NCI-H1930 (cell line): ENCODE measurements at places on chromosomes 6 and 20.

DNA sequence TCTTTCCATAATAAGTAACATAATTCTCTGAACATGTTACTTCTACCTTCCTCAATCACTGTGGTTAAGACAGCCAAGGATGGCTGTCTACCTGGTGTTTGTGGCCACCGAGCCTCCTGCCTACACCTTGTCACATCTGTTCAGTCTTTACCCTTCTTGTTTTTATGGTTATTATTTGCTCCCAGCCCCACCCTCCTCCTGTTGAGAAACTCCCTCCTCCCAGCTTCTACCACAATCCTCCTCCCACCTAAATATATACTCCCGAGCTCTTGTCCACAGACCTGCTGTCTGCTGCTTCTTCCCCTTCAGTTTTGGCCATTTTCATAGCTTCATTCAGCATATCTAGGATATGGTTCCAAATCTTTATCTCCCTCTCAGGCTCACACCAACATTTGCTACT is 35.7 kb upstream of the GABRR1 start:
- DNase-seq: no peak

GRCh38 chr20:3704087-3704486 is 8.3 kb downstream of the SIGLEC1 start:
- no peak for DNase-seq

- no peak for DNase-seq
These were observed 54.8 kb upstream of the CCDC167 start for GRCh38 chr6:37554480-37554819.

- no peak for DNase-seq
These were observed 172.6 kb upstream of the PHACTR1 start for GRCh38 chr6:12543953-12544352.

DNA sequence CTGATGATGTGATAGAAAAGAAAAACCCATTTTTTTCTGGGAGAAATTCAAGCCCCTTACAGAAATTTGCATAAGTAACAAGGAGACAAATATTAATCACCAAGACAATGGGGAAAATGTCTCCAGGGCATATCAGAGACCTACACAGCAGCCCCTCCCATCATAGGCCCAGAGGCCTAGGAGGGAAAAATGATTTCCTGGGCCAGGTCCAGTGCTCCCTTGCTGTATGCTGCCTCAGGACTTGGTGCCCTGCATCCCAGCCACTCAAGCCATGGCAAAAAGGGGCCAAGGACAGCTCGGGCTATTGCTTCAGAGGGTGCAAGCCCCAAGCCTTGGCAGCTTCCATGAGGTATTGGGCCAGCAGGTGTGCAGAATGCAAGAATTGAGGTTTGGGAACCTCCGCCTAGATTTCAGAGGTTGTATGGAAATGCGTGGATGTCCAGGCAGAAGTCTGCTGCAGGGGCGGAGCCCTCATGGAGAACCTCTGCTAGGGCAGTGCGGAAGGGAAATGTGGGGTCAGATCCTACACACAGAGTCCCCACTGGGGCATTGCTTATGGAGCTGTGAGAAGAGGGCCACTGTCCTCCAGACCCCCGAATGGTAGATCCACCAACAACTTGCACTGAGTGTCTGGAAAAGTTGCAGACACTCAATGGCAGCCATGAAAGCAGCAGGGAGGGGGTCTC is 7.6 kb upstream of the DBNDD2 start:
- DNase-seq: no peak

GRCh38 chr6:1321738-1322137 is 9.8 kb downstream of the FOXQ1 start:
- DNase-seq: no peak

DNA sequence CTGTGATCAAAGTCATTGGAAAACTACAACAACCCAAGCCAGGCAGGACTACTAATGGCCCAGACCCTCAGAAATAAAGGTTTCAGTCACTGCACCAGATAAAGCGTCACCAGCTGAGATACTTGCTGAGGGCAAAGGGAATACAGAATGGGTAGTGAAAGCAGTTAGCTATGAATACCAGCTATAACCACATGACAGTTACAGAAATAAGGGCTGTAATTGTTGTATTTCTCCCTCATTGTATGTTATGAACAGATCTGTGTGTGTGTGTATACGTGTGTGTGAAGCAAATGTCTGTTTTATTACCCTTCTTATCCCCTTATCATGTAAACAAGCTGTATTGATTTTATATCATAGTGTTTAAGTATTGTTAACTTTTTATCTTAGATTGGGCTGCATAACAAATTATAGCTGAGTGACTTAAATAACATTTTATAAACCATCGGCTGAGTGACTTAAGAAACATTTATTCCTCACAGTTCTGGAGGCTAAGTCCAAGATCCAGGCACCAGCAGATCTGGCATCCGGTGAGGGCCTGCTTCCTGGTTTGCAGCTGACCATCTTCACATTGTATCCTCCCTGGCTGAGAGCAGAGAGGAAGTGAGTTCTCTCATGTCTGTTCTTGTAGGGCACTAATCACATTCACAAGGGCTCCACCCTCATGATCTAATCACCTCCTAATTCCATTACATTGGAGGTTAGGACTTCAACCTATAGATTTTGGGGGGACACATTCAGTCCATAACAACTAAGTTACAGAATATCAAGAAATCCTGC is 46.0 kb upstream of the VSX1 start:
- DNase-seq: no peak

DNA sequence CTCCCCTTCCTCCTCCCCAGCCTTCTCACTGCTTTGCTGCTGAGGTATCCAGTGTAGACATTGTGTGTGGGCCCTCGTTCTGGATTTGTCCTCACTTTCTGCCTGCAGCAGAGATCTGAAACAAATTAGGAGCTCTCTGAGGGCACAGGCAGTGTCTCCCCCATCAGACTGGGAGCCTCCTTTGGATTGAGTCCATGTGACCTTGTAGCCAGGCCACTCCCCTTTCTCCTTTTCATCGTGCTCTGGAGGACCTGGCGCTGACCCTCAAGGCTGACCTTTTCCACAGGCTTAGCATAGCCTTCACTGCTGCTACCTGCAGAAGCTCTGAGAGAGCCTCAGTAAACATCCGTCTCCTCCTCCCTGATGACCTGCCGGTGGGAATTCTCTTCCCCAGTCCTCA is 26.2 kb downstream of the VEGFA start:
- DNase-seq: no peak

DNA sequence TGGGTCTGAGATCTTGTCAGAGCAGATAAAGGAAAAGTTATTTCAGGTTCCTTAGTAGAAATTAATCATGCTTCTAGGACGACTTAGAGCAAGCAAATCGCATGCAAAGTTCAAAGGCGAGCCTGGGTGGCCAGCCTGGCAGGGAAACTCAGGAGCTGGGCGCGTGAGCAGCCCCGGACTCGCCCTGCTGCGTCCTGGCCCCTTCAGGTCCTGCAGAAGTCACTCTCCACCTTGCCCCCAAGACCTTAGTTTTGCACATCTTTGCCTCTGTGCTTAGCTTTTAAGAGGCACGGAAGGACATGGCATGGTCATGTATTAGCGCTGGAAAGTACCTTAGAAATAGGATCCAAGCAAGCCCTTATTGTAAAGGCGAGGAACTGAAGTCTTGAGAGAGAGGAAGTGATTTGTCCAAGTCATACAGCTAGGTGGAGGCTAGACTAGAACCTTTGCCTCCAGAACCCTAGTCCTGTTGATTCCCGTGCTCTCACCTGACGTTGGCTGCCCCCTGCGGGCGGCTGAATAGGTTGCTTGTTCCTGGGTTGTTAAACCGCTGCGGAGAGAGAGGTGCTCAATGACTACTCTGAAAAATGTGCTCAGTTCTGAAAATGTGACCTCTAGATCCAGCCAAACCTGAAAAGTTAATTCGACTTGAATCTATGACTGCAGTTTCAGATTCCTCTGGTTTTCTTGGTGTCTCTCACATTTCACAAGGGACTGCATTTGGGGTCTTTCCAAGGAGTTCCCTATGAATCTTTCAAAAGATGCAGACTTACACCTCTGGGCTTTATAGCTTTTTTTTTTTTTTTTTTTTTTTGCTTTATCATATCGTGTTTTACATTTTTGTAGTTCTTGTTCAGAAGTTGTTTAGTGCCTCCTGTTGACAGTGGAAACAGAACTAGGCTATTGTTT is 2.7 kb downstream of the MYB start:
- DNase-seq: peak; percentile 20

DNA sequence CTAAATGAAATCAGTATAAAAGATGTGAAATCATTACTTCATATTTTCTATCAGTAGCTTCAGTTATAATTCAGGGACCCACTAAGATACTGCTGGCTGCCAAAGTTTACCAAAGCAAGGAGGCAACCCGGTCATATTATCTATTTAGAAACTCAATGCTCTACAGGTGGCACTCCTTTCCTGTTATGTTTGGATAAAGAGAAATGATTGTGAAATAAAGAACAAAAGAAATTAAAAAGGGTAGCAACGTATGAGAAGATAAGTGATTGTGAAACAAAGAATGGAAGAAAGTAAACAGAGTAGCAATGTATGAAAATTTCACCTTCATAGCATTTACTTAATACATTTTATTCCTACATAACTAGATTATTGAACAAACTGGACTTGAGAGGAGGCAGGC is 45.2 kb downstream of the RSPH3 start:
- no peak for DNase-seq

DNA sequence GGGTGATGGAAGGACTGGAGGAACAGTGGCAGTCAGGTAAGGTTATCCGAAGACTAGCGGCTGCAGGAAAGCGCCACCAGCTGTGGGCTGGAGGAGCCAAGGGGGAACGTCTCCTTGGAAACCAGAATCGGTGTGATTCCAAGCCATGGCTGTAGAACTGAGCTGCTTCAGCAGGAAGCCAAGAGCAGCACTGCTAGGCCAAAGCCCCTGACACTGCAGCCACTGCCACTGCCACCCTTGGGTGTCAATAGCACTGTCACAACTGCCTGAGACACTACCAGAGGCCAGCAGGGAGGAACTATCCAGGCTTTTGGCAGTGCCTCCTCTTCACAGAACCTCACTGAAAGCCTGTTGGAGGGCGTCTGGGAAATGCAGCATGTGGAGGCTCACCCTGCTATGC is 289.6 kb upstream of the SUPT3H start:
- DNase-seq: no peak

DNA sequence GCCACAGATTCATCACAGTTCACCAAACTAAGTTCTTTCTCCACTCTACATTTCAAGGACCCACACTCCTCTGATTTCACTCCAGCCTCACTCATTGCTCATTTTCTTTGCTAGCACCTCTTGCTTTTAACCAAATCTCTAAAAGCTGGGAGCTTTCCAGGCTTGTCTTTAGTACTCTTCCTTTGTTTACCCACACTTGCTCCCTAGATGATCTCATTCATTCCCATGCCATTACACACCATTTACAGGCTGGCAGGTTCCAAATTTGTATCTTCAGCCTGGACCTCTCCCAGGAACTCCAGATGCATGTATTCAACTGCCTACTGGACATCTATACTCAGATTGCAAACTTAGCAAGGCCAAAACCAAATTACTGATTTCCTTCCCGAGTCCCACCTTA is 5.3 kb upstream of the GUCA1B start:
- DNase-seq: no peak

GRCh38 chr6:125747589-125748405 is 1.6 kb upstream of the HEY2 start:
- peak; percentile 29 for DNase-seq

DNA sequence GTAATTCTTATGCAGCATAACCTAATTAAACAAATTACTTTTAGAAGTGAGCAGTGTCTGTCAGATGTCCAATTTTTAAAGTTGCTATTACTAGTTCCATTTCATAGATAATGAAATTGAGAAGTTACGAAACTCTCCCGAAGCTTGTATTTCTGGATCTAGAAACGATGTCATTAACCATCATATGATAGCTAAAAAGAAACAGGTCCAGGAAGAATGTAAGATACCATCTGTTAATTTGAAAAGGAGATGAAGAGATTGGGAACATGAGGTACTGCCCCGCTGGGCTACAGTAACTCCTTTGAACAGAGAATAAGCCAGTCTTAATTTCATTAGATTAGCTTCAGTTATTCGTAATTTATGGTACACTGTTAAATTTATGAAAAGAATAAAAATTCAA is 47.5 kb upstream of the TMX4 start:
- DNase-seq: no peak

DNA sequence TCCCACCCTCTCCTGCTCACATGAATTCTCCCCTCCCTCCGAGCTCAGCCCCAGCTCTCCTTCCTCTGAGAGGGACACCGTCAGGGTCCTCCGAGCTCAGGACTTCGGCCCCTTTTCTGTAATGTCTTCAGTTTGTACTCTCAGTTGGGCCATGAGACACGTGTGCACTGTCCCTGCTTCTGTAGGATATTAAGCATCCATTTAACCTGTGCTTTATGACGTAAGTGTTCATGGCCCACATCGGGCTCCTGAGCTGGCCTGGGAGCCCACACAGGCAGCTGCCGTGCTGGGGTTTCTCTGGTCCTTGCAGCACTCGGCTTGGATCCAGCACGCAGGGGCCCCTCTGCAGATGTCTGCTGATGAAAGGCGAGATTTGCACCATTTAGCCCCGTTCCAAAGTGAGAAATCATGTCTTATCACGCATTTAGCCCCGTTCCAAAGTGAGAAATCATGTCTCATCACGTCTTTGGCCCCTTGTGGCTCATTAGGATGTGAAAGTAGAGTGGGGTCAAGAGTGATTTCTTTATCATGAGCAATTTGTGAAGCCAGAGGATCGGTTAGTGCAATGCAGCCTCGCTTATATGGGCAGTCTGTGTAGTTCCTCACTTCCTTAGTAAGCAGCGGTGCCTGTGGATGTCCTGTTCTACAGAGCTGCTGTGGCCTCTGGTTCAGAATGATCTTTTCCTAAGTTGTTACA is 25.3 kb downstream of the DUSP22 start:
- DNase-seq: no peak

GRCh38 chr6:167056370-167056769 is 57.2 kb downstream of the CEP43 start:
- DNase-seq: no peak

DNA sequence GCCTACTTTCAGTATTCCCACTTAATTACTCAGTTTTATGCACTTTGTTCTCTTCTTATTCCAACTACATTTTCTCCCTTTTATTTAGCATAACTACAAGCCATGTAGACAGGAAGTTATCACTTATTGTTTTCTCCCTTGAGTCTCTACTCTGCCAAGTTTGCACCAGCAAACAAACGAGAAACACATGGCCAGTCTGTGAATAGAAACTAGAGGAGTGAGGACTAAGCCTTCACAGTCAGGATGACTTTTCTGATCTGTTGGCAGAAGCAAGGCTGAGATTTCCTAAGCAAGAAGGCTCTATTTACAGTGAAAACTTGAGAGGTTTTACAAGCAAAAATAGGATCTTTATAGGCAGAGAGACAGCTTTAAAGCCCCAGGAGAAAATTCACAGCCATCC is 69.8 kb upstream of the TINAG start:
- no peak for DNase-seq
